ENCODE measurements at places on chromosomes 11 and 22.

- DNase-seq, result no peak
Measured at GRCh38 chr22:29301716-29302401, 4.6 kb upstream of the GAS2L1 start.

- no peak for DNase-seq
Measured at GRCh38 chr11:72788241-72788640, 5.6 kb downstream of the STARD10 start.

DNA sequence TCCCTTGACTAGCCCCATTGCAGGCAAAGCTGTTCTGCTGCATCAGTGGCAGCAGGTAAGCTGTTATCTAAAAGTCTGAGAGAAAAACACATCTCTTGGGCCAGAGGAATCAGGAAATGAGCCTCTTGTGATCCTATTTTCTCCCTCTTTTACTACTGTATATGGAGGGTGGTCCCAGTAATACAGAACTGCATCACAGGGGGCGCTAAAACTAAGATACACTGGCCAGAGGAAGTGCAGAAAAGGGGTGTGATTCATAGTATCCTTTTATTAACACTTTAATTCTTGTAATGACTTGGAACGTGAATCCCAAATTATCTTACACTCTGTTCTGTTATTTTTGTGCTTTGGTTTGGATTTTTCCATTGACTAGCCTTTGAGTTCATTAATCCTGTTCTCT lies 8.8 kb upstream of the MED17 start:
- no peak for DNase-seq

- no peak for DNase-seq
Measured at GRCh38 chr11:111515591-111515990, 1.0 kb downstream of the HOATZ start.

GRCh38 chr22:20109411-20110358 lies 6.2 kb upstream of the RANBP1 start:
- no peak for DNase-seq

DNA sequence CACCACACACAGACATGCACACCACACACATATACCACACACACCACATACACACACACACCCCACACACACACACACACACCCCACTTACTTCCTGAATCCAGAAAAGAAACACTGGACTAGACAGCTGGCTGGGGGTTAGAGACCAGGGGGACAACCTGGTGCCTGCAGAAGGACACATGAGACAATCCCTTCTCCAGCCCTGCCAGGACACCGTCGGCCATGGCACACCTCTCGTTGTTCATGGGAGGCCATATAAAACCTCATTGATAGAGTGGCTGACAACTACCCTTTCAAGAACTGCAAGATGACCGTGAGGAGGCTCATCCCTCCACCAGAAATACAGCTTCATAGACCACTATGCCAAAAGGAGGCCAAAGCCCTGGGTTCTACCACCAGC lies 54.3 kb downstream of the IGSF9B start:
- DNase-seq, result no peak

DNA sequence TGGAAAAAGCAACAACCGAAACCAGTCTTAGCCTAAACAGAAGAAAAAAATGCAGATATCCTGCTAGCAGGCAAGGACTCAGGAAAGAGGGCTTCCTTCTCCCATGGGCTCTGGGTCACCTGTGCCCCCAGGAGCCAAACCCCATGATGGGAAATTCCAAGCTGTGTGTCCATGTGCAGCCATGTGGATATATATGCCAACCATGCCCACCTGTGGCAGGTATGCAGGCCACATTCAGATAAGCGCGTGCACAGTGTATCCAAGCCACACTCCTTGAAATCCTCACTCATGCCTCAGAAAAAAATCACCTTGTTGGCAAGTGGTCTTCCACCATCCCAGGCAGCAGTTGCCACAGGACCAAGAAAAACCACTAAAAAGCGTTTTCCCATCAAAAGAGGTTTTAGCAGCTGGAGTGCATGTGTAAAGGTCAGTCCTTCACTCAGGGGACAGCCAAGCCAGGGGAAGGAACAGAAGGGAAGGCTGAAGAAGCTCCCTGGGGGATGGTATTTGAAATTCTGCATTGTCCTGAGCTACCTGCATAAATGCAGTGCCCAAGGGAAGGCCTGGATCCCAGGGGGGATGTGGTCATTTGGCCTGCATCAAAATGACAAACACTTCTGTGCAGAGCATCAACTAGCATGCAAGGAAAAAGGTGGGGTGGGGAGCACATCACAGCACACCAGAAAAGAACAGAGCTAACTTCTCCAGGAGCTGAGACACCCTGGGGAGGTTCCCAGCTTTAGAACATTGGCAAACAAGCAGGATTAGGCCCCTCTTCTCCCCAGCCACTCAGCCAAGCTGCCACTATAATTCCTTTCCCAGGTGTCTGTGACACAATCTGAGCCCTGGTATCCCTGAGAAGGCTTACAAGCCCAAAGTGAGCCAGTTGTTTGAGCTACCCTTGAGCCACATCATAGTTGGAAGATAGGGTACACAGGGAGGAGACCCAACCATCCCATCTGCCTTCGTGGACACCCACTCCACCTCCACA lies 76.2 kb downstream of the GALNT18 start:
- DNase-seq, result no peak

DNA sequence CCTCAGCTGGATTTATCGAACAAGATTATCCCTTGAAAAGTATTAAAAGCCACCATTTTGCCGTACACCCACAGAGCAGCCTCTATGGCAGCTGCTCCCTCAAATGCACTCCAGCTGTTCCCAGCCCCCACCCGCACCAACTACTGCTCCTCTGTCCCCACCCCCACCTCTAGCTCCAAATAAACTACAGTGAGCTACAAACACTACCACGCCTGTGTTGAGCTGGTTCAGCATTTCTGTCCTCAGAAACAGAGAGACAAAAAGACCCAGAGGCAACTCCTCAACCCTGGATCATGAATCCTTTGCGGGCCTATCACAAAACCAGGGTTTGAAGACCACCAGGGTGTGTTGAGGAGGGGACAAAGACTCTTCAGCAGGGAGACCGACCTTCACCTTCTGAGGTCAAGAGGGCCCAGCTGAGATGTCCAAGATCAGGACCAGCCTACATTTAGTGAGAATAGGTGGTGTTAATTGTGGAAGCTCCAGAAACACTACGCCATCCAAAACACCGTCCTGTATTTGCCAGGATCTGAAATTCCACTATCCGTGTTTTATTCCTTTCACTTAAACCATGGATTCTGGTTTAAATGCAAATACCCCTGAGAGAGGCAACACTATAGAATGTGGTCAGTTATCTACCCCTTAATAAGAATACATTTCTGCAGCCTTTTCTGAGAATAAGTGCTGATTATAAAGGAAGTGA lies 195.9 kb downstream of the DSCAML1 start:
- DNase-seq, result no peak

GRCh38 chr22:48785792-48786678 lies 1041.6 kb downstream of the BRD1 start:
- DNase-seq, result no peak

DNA sequence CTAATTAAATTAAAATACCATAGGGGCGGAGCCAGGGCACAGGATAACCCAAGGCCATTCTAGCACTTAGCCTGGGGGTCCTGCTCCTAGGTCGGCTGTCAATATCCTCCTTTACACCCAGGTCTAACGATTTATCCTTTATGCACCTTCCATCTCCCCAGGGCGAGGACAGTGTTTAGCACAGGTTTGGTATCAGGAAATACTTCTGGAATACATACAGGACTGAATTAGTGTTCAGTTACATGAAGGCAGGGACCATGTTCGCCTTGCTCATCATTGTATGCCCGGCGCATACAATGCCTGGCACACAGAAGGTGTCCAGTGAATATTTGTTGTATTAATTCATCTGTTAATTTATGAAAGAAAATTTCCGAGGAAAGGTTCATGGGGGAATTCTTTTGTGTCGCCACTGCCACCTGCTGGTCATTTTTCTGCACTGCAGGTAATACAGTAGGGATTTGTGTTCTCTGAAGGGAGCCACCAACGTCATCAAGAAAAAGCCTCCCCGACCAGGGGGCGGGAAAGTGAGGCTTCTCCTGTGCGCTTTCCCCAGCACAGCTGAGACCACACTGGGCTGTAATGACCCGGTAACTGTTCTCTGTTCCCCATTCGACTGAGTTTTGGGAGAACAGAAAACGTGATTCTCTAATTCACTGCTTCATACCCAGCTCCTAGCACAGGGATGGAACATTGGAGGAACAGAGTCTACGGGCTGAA lies 68.7 kb upstream of the ASPHD2 start:
- DNase-seq, result peak; percentile 18

DNA sequence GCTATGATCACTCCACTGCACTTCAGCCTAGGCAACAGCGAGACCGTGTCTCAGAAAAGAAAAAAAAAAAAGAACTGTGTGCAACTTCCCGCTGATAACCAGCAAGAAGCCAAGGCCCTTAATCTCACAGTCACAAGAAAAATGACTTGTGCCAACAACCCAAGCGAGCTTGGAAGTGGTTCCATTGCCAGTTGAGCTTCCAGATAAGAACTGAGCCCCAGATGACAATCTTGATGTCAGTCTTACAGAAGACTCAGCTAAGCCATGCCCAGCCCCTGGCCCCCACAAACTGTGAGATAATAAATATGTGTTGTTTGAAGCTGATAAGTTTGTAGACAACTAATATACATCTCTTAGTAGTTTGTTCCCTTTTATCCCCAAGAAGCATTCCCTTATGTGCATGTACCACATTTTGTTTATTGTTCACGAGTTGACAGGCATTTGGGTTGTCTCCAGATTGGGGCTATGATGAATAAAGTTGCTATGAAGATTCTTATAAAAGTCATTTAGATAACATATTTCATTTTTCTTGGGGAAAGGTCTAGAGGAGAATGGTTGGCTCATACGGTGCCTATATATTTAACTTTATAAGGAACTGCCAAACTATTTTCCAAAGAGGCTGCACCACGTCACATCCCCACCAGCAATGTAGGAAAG lies 85.9 kb downstream of the TIMP3 start:
- no peak for DNase-seq

DNA sequence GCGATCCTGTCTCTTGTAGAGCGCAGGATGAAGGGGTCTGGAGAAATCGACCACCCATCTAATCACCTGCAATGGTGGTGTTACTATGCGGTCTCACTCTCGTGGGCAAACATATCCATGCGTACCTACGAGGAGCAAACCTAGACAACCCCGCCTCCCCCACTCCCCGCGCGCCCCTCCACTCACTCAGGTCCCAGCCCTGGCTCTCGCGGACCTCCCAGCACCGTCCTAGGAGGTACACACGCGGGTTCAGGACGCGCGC lies 887 bp downstream of the TRPC6 start:
- no peak for DNase-seq

DNA sequence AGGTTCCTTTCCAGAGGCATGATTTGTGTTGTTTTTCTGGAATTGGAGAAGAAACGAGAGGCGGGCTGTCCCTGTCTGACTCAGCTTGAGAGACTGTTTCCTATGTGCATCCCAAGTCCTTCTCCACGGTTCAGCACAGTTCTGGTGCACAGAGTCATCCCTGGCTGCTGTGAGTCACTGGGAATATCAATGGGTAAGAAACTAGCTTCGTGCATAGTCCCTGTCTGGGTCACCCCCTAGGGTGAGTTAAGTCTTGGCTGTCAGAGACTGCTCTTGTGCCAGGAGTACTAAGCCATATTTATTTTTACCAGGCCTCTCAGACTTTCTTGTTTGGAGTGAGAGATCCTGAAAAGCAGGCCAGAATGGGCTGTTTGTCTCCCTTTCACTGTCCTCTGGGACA lies 2.4 kb upstream of the LRP4 start:
- no peak for DNase-seq

GRCh38 chr22:16955678-16956210 lies 52.3 kb downstream of the GAB4 start:
- no peak for DNase-seq

- DNase-seq, result no peak
Measured at GRCh38 chr11:27444801-27445215, 27.8 kb downstream of the LGR4 start.

GRCh38 chr22:21103633-21104032 lies 57.9 kb downstream of the LRRC74B start:
- DNase-seq, result no peak

- DNase-seq, result no peak
Measured at GRCh38 chr11:99240192-99241030, 219.7 kb downstream of the CNTN5 start.

DNA sequence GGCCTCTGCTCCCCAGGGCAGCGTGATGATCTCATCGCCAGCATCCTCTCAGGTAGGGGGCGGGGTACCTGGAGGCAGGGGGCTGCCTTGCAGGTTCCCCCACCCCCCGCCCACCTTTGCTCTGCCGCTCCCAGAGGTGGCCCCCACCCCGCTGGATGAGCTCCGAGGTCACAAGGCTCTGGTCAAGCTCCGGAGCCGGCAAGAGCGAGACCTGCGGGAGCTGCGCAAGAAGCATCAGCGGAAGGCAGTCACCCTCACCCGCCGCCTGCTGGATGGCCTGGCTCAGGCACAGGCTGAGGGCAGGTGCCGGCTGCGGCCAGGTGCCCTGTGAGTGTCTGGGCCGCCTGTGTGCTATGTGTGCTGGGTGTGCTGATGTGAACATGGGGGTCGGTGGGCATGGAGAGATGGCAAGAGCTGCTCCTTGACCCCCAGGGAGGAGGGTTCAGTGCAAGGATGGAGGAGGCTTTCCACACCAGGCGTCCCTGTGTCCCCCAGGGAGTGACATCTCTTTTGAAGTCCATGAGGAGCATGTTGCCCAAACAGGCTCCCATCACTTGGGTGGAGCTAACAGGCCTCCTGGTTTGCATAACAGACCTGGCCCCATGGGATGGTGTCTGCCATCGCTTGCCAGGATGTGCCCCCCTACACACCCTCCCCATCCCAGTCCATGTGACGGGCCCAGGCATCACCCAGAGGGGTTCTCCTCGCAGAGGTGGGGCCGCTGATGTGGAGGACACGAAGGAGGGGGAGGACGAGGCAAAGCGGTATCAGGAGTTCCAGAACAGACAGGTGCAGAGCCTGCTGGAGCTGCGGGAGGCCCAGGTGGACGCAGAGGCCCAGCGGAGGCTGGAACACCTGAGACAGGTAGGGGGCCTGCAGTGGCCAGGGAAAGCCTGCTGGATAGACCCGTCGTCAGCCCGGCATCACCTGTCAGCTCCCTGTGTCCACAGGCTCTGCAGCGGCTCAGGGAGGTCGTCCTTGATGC lies 14.1 kb downstream of the PLCB3 start:
- no peak for DNase-seq

GRCh38 chr22:29116397-29117123 lies 43.7 kb downstream of the KREMEN1 start:
- DNase-seq, result no peak

GRCh38 chr22:30079952-30080533 lies at the start of gene HORMAD2:
Gene HORMAD2 (plus strand): TSS chr22:30080464. CDS start chr22:30093953, 13,489 bp downstream.
- no peak for DNase-seq

DNA sequence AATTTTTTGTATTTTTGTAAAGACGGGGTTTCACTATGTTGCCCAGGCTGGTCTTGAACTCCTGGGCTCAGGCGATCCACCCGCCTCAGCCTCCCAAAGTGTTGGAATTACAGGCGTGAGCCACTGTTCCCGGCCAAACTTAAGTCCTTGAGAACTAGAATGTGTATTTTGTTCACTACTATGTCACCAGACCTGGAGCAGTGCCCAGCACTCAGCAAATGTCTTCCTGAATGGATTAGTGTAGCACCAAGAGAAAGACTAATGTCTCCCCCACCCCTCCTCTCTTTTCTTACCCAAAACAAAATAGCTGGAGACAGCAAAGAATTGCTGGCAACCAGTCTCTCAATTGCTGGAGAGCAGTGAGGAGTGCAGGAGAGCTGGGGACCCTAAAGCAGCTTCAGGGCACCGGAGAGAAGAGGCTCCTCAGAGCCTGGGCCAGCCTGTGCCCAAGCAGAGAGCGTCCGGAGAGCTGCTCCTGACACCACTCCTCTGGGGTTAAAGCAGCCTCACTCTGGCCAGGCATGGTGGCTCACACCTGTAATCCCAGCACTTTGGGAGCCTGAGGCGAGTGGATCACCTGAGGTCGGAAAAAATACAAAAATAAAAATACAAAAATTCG lies 14.9 kb downstream of the SLC25A18 start:
- no peak for DNase-seq

GRCh38 chr11:44627911-44628729 lies 62.7 kb downstream of the CD82 start:
- DNase-seq, result no peak
